RWPE2 (cell line): ENCODE measurements at places on chromosomes 1 and 21.

GRCh38 chr1:67307251-67308060 is at the start of gene IL12RB2:
TSS of gene IL12RB2 (plus strand) at chr1:67307873. CDS start at chr1:67320369, 12,496 bp downstream.
- DNase-seq: no peak
- H3K4me1 ChIP-seq: no peaks in the 10 kb centered on the region
- H3K27me3 ChIP-seq: no peaks in the 10 kb centered on the region
- peak within 1 kb of the TSS; percentile 23 for H3K4me3 ChIP-seq
- no peaks in the 10 kb centered on the region for H3K36me3 ChIP-seq

- H3K27me3 ChIP-seq: peaks cover 89% of the 10 kb centered on the region
- DNase-seq: no peak
- no peak overlapping the region for H3K27ac ChIP-seq
- no peaks in the 10 kb centered on the region for H3K36me3 ChIP-seq
- H3K4me1 ChIP-seq: no peaks in the 10 kb centered on the region
Observed at GRCh38 chr1:143694085-143694484, 277.7 kb downstream of the FAM72C start.

- no peak overlapping the region for H3K4me3 ChIP-seq
- H3K27me3 ChIP-seq: peaks cover 4% of the 10 kb centered on the region
- no peak for DNase-seq
- no peak overlapping the region for H3K27ac ChIP-seq
- no peaks in the 10 kb centered on the region for H3K36me3 ChIP-seq
Observed at GRCh38 chr1:203360547-203361185, 9.7 kb upstream of the FMOD start.

GRCh38 chr1:85612704-85613361 is 32.3 kb downstream of the CCN1 start:
- no peaks in the 10 kb centered on the region for H3K36me3 ChIP-seq
- DNase-seq: no peak
- peak overlapping the region; percentile 94 for H3K27ac ChIP-seq
- no peak overlapping the region for H3K4me3 ChIP-seq
- H3K4me1 ChIP-seq: peaks cover 29% of the 10 kb centered on the region

- no peak for DNase-seq
- peaks cover 3% of the 10 kb centered on the region for H3K4me1 ChIP-seq
- H3K36me3 ChIP-seq: no peaks in the 10 kb centered on the region
- no peak overlapping the region for H3K27ac ChIP-seq
- no peaks in the 10 kb centered on the region for H3K27me3 ChIP-seq
- H3K4me3 ChIP-seq: no peak overlapping the region
Observed at GRCh38 chr1:203136409-203137042, 9.0 kb downstream of the ADORA1 start.

- no peak for DNase-seq
- H3K4me3 ChIP-seq: peak overlapping the region; percentile 84
- peak overlapping the region; percentile 58 for H3K27ac ChIP-seq
- no peaks in the 10 kb centered on the region for H3K27me3 ChIP-seq
- peaks cover 4% of the 10 kb centered on the region for H3K4me1 ChIP-seq
Observed at GRCh38 chr1:204493984-204494280, 673 bp downstream of the PIK3C2B start.

- no peak overlapping the region for H3K27ac ChIP-seq
- H3K4me3 ChIP-seq: no peak overlapping the region
- H3K4me1 ChIP-seq: peaks cover 9% of the 10 kb centered on the region
Observed at GRCh38 chr1:115506924-115507589, 134.7 kb upstream of the VANGL1 start.
